ENCODE measurements at places on chromosomes 7 and 10. TPM values are rescaled to one million over a fixed set of nuclear protein-coding genes. Genes with fewer than 3 reads are reported as not detected.

Gene NYAP1
- total RNA-seq: 0.16 TPM

Gene PMPCB
- total RNA-seq: 73.7 TPM

Gene ASZ1
- total RNA-seq: not detected

- DNase-seq: peak; percentile 34
These were observed 34.0 kb downstream of the ADAP1 start for GRCh38 chr7:920351-921070.

GRCh38 chr7:14381936-14382335 is 392.5 kb upstream of the ETV1 start:
- no peak for DNase-seq

Data from Right ventricle myocardium superior (tissue), 1 donor.